ENCODE measurements at places on chromosomes 2 and 18.

DNA sequence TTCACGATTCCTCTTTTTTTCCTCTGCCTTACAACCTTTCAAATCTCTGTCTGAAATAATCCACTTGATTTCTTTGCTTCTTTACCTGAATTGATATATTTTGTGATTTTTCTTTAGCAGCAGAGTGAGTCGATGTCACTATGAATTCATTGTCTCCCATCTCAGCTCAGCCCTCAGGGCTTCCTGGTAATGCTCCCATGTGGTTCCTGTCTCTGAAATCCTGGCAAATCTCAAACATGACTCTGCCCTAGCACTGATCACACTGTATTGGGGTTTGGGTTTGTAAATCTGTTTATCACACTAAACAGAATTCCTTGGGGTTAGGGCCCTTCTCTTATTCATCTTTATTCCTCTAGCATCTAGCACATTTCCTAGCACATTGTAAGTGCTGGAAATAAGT, 43.0 kb upstream of the MSTN start:
- DNase-seq: no peak

DNA sequence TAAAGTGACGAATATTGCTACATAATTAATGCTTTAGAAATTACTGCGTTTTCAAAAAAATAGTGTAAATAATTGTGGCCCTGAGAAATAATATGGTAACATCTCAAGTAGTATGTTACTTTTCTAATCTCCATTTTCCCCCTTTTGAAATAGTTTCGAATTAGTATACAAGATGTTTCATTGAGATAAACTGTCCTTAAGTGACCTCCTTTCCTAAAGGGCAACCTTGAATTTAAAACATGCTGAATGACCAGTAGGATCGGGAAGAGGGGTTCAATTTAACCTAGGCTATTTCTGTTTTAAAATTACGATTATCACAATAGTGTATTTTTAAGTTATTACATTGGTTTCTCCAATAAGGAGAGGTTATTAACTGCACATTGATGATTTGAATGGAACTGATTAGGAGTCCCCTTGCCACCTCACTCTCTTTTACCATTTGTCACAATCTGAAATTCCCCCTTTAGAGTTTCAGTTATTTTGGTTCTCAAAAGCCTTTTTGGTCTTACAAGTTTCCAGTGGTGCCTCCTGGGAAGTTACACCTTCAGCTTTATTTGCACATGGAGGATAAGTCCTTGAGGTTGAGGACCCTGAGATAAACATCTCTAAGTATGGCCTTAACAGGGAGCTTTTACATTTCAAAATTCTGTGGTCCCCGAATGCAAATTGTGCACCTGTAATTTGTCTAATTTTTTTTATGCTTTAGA, 2.3 kb downstream of the ACTR3 start:
- DNase-seq: no peak

GRCh38 chr18:34729264-34729663, 19.2 kb downstream of the DTNA start:
- no peak for DNase-seq

DNA sequence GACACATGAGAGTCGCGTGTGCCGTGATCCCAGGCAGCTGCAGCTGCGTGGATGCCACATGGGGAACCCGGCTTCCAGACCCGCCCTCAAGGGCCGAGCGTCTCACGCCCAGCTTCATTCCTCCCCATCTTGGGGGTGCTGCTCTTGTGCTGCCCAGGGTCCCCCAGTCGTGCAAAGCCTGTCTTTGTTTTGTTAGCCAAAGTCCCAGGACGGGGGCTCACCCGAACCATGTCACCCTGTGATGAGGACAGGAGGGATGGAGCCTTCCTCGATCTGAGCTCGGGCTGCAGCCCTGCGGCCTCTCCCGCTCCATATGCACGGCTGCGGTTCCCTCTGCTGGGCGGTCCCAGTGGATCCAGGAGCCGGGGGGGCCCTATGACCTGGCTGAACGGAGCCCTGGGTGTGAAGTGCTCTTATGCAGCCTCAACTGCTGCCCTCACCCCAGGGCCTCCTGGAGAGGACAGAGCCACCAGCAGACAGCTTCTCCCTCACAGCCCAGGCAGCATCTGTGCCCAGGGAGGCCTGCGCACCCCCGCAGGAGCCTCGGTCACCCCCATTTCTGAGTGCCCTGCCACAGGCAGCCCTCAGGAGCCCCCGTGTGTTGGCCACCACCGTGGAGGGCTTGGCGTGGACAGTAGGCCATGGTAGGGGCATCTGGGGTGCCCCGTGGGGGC, 99.0 kb upstream of the CTDP1 start:
- no peak for DNase-seq

- DNase-seq: no peak
Measured at GRCh38 chr2:195009202-195009601, 647.8 kb upstream of the SLC39A10 start.

DNA sequence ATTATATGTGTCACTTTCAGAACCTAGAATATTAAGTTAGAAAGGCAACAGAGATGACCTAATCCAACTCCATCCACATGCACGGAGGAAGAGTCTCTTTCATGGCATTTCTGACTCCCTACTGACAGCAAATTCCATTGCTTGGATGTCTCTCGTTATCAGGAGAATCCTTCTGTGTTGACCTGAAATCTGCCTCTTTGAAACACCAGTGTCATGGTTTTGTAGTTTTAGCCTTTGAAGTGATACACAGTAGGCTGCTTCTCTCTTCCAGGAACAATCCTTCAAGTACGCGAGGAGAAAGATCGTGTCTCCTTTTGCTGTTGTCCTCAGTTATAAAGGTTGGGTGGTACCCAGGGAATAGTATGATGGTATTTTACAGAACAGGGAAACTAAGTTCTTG, 201.9 kb upstream of the RASGRP3 start:
- DNase-seq: no peak

Data from stimulated activated CD4-positive, alpha-beta T cell treated with anti-CD3 and anti-CD28 coated beads, Interleukin-1b, Interleukin-23, amount 100 ng/mL, for 24 hours (primary cell).